ENCODE measurements at places on chromosomes 2 and 18. TPM values are rescaled to one million over a fixed set of nuclear protein-coding genes. Genes with fewer than 3 reads are reported as not detected.
A peak's percentile ranks its signal among the peaks of the same experiment; 100 is the strongest.

The MRO gene
- total RNA-seq: 0.02 TPM

The NLRC4 gene
- not detected for total RNA-seq

DNA sequence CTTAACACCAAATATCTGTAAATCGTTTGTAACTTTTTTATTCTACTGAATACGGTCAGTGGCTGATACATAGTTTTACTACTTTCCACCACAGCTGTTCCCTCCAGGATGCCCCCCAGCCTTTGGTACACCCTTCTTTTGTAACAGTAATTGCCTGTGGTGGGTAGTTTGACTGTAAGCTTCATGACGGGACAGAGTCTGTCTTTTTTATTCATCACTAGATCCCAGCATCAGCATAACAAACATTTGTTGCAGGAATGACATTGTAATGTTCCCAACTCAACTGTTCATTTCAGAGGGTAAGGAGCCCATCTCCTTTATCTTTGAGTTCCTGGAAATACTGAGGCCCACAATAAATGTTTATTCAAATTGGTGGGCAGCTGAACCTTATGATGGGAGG is 67.5 kb downstream of the MBOAT2 start:
- no peak for DNase-seq

GRCh38 chr2:3201281-3201680 is 176.3 kb downstream of the EIPR1 start:
- no peak for DNase-seq

- peak; percentile 30 for DNase-seq
Measured at GRCh38 chr2:232941912-232942594, 71.0 kb downstream of the NGEF start.

The MLPH gene
- total RNA-seq: not detected

- no peak for DNase-seq
Measured at GRCh38 chr2:241719093-241719492, 15.3 kb upstream of the D2HGDH start.

DNA sequence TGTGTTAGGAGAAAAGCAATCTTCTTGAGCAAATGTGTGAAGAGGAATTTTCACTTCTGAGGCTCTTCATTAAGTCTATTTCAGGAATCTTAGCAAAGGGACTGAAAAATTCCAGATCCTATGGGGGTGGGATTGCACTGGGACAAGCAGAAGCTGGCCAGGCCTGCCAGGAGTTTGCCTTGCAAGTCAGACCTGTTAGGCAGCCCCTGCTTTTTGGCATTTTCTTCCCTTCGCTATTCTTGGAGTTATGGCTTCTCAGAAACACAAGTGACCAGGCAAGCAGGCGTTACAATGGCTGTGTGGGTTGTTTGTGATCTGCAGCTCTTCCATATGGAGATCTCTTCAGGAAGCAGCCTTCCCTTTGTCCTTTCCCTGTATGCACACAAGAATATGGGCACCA is 8.0 kb upstream of the CCDC85A start:
- no peak for DNase-seq

DNA sequence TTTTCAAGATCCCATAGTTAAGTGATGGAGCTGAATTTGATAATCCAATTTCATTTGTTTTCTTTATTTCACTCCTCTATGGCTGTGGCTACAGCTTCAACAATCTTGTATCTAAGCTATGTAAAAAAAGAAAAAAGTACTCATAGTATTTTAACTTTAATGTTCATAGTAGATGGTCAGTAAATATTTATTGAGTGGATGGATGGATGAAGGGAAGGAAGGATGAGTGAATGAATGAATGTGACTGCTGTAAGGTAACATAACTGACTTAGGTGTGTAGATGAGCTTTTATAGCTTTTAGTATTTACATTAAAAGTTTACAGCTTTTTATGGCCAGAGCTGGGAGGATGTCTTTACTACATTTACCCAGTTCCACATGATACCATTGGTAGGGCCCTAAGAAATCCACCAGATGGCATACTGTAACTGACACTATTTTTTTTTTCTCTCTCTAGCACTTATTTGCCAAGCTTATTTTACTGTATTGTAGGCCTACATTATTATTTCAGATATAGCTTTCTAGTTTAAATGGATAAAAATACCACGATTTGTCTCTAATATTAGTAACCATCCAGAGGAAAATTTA is 13.4 kb upstream of the HRH4 start:
- DNase-seq: no peak

GRCh38 chr18:57243624-57244179 is 96.8 kb downstream of the BOD1L2 start:
- no peak for DNase-seq

The CHRNG gene
- not detected for total RNA-seq

GRCh38 chr2:135186054-135186453 is 134.0 kb downstream of the RAB3GAP1 start:
- no peak for DNase-seq

The HOXD1 gene
- total RNA-seq: not detected

The IL37 gene
- total RNA-seq: not detected

DNA sequence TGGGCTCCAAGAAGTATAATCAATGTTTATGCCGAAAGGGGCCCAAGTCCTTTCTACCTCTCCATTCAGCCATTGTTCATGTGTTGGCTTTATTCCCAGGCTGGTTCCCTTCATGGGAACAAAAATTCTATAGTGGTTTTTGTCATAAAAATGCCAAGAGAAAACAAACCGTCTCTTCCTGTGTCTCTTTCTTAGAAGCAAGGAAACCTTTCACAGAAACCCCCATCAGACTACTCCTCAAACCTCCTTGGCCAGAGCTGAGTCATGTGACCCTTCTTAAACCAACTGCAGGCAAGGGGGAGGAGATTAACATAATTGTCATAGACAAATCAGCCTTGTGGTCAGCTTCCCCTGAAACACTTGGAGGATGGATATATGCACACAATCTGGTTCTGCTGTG is 75.1 kb upstream of the TANK start:
- DNase-seq: peak; percentile 70

- no peak for DNase-seq
Measured at GRCh38 chr2:68169308-68169707, 11.6 kb downstream of the PNO1 start.

DNA sequence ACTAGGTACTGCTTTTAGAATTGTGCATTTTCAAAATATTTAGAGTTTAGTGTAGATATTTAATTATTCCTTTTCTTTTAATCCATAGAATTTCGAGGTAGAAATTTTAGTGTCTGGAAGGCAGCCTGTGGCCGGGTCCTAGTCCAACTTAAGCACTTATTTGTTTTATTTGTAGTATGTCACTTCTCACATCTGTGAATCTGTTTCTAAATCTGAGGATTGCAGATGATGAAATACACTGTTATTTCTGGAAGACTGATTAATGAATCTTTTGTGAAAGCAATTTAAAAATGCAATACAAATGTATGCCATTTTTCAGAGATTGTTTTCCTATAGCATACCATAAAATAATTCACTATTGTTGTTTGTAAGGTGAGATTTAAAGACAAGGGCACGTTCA is 483.9 kb upstream of the TRIB2 start:
- DNase-seq: no peak

DNA sequence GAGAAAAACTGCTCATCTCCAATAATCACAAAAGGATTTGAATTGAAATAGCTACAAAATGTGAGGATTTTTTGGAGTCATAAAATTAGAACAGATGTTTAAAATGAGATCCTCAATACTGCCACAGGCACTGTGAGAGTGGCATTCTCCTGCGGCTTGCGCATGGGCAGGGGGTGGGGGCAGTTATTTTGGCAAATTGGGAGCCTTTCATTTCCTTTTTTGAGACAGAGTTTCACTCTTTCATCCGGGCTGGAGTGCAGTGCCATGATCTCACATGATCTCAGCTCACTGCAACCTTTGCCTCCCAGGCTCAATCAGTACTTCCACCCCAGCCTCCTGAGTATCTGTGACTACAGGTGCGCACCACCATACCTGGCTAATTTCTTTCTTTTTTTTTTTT is 42.4 kb downstream of the POMC start:
- no peak for DNase-seq

GRCh38 chr2:229713371-229714079 is 830 bp downstream of the DNER start:
- DNase-seq: peak; percentile 52

DNA sequence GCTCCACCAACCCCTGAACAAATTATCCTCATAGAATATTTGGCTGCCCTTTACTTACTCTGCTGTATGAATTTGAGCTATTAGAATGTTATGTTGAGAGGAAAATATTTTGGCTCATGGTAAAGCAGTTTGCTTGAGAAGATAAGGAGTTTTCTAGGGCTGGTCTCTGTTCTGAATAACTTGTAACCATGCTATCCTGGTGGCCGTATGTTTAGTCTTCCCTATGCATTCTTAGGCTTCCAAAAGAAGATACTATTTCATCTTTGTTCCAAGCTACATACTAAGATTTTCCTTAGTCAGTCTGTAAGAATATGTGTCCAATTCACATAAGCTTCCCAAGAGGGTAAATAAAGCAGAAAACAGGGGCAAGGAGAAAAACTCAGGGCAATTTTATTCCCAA is 1105.1 kb upstream of the PIK3C3 start:
- DNase-seq: no peak

DNA sequence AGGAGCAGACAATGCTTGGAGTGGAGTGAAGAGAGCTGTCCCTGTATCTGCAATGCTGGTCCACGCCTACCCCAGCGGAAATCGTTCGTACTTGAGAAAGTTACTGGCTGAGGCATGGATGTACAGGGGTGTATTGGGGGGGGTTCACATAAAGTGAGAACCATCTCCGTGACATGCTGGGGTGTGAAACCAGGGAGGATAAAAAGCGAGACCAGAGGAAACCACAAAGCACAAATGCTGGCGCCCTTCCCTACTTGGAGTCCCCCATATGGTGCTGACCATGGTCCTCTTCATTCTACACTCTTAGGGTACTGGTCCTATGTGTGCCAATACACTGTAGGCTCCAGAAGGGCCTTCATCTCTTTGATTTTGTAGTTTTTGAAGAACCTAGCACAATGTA is 244.1 kb downstream of the L3MBTL4 start:
- no peak for DNase-seq

DNA sequence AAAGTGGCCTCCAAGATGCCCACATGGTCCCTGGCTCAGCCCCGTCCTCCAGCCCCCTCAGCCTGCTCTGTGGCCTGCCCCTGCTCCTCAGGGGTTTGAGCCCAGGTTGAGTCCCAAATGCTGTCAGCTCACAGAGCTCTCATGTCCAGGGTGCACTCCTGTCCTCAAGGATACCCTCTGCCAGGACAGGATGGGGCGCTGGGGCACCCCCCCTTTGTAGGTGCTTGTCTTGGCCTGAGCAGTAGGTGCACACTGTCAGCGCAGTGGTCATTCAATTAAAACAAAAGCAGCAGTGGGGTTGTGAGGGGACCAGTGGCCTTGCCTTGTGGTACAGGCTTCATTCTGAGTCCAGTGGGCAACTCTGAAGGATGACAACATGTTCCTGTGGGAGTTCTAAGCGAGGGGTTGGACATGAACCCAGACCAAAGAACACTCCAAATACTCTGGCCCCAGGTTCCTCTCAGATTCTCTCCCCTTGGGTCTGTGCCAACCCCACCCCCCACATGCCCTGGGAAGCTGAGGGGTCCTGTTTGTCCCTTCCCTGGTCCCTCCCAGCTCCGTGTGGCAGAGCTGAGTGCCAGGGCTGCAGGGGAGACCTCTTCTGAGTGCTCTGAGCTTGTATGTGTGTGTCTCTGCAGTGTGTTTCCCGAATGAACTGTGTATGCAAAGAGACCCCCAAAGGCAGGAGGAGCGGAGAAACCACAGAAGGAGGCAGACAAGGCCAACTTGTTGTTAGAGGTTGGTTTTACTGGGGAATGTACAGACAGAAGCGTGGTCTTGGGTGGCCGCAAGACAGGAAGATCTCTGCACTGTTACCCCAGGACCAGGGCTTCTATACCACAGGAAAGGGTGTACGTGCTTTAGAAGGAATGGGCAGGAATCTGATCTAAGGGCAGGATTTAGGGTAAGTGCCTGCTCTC is 155.6 kb upstream of the HS6ST1 start:
- DNase-seq: no peak

DNA sequence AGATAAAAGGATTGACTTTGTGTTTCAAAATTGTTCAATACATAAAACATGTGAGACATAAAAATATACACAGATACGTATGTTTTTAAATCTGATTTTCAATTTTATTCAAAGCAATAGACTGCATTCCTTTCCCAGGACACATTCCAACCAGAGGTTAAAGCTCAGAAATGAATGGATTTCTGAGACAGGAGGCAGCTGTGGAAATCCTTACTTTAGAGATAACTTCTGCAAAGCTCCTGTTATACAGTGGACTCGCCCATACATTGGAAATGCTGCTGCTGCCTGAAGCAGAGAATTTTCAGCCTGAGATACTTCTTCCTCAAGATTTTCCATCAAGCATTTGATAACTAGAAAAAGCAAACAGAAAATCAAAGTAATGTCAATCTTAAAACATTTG is 43.8 kb downstream of the THADA start:
- DNase-seq: no peak

The GLI2 gene
- total RNA-seq: 7.9 TPM

- no peak for DNase-seq
Measured at GRCh38 chr2:102365763-102366162, 10.2 kb downstream of the IL18R1 start.

DNA sequence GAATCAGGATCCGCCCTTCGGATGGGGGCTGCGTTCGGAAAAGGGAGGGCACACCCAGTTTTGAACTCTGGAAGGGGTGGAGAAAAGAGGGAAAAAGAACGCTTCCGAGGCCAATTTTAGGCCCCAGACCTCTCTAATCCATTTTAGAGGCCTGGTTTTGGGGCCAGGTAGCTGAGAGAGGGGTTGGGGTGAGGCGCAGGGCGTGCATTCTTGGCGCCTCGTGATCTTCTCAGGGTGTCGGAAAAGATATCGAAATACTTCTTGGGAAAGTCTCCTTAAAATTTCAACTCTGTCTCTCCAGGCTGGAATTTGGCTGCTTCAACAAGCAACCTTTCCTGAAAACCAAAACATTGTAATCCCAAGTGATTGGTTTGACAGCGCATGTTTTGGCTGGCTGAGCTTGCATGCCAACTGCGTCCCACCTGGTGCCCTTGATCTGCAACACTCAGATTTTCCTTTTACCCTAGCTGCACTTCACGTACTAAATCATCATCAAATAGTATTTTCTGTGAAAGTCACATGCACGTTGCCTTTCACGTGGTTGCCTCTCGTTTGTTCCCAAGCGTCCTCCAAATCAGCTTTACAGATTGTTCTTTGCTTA is 864 bp upstream of the XPO1 start:
- peak; percentile 47 for DNase-seq

The KCNS3 gene
- total RNA-seq: 8.8 TPM

- no peak for DNase-seq
Measured at GRCh38 chr2:182301093-182301492, 125.7 kb downstream of the PDE1A start.

The ELOA2 gene
- total RNA-seq: not detected

- no peak for DNase-seq
Measured at GRCh38 chr2:119206201-119206600, 17.4 kb upstream of the STEAP3 start.

GRCh38 chr2:64133354-64133753 is 10.9 kb downstream of the PELI1 start:
- DNase-seq: no peak

DNA sequence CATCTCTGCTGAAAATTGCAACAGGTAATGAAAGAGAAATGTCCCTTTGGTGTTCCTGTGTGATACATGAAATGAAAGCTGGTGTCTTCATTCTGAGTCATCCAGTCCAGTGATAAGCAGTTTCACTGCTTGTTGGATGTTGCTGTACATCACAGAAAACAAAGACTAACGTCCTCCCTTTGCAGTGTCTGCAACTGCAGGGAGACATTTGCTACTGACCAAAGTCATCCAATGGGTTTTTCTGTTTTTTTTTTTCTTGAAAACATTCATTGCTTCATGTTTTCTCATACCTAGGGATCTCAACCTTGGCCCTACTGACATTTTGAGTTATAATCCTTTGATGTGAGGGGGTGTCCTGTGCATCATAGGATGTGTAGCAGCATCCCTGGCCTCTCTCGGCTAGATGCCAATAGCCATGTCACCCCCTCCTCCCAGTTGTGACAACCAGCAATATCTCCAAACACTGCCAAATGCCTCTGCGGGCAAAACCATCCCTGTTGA is 63.6 kb upstream of the FZD5 start:
- peak; percentile 31 for DNase-seq

Data from HT1080 (cell line).